Fibroblast of lung (primary cell): ENCODE measurements at places on chromosomes 13 and 19. TPM values are rescaled to one million over a fixed set of nuclear protein-coding genes. Genes with fewer than 3 reads are reported as not detected.

- DNase-seq: no peak
These were observed 123.8 kb downstream of the STK24 start for GRCh38 chr13:98452851-98453843.

DNA sequence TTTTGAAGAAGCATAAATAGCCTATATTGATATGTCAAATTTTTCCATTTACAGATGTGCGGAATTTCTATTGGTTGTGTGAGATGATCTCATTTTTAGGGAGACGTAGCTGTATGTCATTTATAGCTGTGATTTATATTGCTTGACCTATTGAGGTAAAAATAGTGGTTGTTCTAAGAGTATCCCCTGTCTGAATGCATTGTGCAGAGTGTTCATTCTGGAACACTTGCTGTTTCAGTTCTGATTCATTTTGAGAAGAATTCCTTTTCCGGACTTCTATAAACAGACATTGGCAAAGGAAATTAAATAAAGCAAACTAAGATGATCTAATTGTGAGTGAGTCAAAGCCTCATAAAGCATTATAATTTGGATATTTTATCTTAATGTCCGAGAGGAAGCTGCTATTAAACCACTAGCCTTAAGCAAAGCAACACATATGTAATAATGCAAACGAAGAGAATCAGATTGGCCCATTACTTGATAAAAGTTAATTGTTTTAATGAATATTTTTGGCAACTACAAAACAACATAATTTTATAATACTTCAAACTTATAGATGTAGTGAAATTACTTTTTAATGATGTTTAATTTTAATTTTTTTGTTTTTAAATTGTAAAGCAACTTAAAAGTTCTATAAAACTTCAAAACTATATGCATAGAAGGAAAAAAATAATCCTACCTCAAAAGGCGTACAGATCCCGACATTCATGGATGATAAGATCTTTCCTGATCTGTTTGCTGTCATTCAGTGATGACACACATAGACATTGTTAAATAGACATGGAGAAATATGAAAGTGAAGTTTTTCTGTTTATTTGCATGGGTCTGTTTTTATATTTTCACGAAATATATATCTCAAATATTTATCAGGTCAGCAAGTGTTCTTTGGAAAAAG is 942.6 kb upstream of the SLC10A2 start:
- DNase-seq: peak; percentile 94

DNA sequence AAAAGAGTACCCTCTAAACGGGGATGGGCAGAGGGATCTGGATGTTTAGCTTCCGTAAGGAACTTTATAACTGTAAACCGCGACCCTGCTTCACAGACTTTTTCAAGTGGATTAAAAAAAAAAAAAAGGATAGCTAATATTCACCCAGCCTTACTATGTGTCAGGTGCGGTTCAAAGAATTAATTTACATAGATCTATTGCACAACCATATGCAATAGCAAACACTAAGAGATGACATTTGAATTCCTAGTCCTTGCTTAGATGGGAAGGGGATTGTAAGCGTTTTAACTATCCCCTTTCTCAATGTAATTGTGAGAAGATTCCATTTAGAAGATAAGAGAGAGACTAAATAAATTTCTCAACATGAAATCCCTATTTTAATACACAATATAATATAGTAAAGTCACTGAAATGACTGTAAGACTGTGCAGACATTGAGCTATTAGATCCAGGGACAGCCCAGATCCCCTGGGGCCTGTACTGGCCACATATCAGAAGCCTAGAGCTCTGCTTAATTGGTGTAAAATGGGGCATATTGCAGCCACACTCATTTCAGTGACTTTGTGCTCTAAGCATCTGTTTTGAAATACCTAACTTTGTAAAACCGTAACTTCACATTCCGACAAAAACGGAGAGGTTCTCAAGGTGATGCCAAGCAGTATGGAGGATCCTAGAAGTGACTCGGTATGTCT is 13.6 kb downstream of the LATS2 start:
- no peak for DNase-seq

DNA sequence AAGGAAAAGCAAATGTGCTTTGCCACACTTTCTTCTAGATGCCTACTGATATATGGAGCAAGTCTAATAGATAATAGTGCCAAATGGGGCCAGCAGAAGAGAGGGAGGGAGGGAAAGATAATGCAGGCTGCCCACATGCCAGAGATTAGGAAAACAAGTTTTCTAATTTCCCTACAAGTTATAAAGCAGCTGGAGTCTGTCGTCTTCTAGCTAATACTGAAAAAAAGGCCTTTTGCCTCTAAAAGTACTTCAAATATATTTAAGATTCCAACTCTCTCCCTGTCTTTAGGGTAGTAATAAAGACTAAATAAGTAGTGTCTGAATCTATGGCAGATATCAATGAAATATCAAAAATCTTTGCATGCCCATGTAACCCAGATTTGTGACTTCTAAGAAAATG is 632.0 kb upstream of the MIR17HG start:
- no peak for DNase-seq

DNA sequence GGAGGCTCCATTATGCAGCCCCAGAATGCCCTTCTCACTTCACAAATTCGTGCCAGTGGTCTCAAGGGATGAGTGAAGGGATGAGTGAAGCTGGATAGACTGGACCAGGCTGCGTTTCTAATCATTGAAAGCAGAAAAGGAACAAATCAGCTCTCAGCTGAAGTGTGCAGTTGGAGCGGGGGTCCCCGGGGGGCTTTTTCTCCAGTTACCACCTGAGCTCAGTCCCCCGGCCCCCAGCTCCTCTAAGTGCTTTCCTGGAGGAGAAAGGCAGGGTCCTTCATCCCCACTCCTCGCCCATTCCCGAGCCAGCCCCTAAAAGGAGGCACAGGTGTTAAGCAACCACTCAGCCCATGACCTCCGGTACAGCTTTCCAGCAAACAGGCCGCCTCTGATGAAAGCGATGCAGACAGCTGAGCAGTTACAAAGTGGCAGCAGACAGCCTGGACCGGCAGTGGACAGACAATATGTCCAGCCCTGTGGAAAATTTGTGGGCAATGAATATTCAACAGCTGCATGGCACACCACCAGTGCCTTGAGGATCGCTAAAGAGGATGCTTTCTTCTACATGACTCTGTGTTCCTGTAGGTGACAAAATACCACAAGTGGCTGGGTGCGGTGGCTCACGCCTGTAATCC is 110.7 kb upstream of the UBL3 start:
- DNase-seq: no peak

- peak; percentile 71 for DNase-seq
These were observed 2.7 kb upstream of the ZFP82 start for GRCh38 chr19:36420961-36421748.

- no peak for DNase-seq
These were observed 46.2 kb downstream of the SKA3 start for GRCh38 chr13:21130116-21130515.

DNA sequence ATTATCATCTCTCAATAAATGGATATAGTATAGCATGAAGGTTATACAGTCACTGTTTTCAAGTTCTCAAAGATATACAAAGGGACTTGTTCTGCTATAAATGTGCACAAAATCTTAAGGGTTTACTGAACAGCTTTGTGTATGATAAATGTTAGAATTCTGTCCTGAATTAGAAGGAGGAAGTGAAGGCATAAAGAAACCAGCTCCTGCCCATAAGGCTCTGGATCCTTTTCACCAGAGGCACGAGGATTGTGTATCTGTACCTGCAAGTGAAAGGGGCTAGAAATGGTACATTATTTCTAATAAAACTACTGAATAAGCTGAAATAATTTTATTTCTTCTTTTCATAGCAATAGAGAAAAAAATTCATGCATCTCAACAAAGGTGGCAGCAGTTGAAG is 32.4 kb downstream of the PHF11 start:
- DNase-seq: no peak

DNA sequence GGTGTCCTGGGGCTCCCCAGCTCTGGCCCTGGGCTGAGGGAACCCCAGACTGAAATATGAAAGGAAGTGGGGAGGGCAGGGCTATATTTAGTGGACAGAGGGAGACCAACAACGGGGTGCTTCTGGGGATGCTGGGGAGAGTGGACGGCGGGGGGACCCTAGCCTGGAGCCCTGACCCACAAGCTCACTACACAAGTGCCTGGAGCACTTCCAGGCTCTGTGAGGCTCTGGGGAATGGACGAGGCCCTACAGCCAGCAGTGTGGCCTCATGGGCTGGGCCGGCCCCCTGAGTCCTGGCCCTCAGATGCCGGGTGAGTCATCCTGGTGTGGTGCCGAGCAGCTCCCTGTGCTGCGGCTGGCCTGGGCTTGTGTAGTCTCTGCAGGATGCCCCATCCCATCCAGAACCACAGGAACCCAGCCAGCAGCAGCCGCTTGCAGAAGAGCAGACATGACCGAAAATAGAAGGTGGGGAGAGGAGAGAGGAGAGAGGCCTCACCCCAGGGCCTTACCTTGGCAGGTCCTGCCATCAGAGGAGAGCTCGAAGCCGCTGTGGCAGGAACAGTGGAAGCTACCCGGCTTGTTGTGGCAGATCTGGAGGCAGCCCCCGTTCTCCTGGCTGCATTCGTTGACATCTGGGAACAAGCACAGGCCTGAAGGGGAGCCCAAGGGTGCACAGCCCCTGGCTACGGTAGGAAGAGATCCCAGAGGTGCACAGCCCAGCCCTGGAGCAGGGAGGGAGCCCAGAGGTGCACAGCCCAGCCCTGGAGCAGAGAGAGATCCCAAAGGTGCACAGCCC is 26.1 kb downstream of the GAS6 start:
- DNase-seq: peak; percentile 99

DNA sequence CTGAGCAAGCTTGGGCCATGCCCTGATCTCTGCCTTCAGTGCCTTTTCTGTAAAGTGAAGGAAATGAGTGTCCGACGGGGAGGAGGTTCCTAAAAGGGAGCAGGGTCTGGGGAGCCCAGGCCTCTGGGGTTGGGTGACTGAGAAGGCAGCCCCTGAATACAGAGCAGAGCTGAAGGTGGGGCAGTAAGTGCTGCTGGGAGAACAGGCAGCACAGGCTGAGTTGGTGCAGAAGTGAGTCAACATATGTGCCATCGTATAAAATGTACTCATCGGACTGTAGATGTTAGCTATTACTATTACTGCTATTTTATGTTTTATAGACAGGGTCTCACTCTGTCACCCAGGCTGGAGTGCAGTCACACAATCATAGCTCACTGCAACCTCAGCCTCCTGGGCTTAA is 1.0 kb upstream of the HAMP start:
- DNase-seq: no peak

GRCh38 chr13:50208826-50209335 is 193.6 kb downstream of the KCNRG start:
- peak; percentile 90 for DNase-seq

DNA sequence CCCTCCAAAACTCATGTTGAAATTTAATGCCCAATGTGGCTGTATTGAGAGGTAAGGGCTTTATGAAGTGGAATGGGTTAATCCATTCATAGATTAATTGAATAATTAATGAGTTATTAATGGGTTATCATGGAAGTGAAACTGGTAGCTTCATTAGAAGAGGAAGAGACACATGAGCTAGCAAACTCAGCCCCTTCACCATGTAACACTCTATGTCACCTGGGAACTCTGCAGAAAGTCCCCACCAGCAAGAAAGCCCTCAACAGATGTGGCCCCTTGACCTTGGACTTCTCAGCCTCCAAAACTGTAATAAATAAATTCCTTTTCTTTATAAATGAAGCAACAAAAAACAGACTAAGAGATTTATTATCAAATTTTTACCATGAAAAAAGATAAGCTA is 223.5 kb downstream of the KLF12 start:
- no peak for DNase-seq

DNA sequence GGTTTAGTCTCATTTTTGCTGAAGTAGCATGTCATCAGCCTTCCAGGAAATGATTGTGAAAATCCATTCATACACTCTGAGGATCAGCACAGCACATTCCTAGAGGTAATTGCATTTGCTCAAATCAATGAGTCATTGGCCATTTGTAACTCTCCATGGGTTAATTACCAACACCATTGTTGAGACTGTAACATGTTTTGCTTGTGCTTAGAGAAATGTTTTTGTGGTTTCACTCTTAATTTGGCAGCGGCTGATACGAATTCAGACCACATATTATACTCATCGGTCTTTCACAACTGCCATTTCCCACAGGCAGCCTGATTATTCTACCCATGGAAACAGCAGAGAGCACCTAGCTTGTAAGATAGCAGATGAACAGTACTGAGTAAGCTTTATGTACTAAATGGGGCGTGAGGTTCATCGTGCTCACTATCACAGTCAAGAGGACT is 110.3 kb downstream of the NHLRC3 start:
- DNase-seq: peak; percentile 88

Gene APLP1
- total RNA-seq: 0.99 and 2.6 TPM in 2 replicates
